ENCODE measurements at places on chromosomes 1 and 21.

- DNase-seq = no peak
Measured at GRCh38 chr1:224564454-224565084, 51.5 kb upstream of the CNIH3 start.

GRCh38 chr1:228510803-228511413, 23.7 kb downstream of the RNF187 start:
- DNase-seq = no peak

DNA sequence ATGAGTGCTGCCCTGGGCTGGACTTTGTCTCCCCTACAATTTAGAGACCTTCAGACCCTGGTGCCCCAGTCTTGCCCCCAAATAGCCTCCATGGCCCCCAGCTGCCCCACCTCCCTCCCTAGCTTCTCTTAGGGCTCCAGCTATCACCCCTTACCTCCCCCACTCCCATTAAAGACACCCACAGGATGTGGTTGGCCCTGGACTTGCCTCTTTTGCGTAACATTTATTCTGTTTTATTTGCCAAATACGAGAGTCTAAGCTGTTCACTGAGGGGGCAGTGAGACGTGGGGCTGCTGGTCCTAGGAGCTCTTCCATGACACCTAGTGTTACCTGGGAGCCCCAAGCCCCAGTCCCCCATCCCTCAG, 4.5 kb downstream of the ZC3H12A start:
- no peak for DNase-seq

- DNase-seq = no peak
Measured at GRCh38 chr1:53071915-53072314, 9.9 kb downstream of the PODN start.

- DNase-seq = no peak
Measured at GRCh38 chr21:35220301-35220700, 171.2 kb upstream of the RUNX1 start.

- DNase-seq = no peak
Measured at GRCh38 chr21:43684424-43684823, 25.1 kb downstream of the RRP1B start.

DNA sequence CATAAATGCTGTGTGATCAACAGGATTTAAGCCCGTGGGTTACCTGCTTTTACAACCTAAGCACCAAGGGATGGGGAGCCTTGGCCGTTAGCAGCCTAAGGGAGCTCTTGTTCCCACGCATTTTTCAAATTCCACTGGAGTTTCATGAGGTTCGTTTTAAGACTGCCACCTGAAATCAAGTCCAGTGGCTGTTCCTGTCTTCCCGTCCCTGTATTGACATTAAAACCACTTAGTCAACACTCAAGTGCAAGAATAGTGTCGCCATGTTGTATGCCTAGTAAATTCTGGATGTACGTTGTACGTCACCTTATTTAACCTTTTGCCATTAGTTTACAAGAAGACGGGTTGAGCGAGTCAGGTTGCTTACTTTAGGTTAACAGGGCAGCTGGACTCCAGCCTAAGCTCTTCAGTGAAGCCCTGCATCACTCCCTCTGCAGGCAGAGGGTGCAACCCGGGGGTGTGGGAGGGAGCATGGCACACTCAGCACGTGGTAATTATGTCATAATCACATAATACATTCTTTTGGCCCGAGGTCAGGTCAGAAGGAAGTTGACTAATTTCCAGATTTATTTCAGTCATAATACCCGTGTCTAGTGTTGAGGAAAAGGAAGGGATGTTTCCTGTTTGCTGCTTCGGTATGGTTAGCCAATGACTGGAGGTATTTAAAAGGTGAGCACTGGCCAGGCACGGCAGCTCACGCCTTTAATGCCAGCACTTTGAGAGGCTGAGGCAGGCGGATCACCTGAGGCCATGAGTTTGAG, 42.5 kb downstream of the CNST start:
- DNase-seq = no peak

GRCh38 chr1:216306830-216307229, 116.4 kb downstream of the USH2A start:
- no peak for DNase-seq
